ENCODE measurements at places on chromosomes 1 and 21.
A peak's percentile ranks its signal among the peaks of the same experiment; 100 is the strongest.

DNA sequence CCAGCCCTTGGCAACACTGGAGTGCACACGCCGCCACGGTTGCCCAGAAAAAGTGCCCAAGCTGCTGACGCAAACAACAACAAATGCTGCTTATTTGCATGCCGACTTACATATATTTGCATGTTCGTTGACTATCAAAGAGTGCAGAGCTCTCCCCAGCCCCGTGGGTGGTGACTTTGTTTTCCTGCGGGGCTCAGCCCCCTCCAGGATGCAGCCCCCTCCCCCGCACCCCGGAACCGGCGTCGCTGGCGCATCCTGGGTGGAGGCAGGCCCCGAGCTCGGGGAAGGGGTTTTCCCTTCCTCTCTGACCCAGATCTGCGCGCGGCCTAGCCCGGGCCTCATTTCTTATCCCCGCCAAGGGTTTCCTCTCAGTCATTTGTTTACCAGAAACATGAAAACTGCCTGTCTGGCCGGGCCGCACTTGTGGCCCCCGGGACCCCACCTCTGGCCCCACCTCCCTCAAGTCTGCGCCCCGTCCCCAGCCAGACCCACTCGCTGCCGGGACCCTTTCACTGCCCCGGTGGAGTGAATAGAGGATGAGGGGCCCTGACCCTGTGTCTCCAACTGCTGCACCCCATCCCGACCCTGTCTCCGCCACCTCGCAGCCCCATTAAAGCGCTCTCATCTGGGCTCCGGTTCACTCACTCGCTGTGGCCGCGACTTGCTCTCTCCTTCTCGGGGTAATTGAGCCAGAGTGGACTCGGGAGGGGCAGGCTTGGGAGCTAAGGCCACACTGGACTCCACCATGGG is 5.5 kb downstream of the TNFRSF25 start:
- DNase-seq = peak; percentile 62

- DNase-seq = no peak
These were observed 6.1 kb downstream of the TAS1R3 start for GRCh38 chr1:1336931-1337792.

DNA sequence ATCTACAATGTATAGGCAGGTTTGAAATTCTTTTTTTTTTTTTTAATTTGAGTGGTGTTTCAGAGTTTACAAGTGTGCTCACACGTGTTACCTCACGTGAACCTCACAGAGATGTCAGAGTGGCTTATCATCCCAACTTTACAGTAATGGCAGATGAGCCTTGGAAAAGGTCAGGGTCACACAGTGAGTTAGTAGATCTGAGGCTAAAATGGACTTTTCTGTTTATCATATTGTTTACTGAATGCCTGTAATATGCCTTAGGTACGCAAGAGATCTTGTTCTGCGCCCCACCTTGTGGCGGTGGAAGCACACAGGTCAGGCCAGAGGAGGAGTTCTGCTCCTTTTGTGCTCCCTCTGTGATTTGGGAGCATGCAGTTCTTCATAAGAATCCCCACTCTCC is 80.0 kb downstream of the DYRK1A start:
- DNase-seq = no peak

DNA sequence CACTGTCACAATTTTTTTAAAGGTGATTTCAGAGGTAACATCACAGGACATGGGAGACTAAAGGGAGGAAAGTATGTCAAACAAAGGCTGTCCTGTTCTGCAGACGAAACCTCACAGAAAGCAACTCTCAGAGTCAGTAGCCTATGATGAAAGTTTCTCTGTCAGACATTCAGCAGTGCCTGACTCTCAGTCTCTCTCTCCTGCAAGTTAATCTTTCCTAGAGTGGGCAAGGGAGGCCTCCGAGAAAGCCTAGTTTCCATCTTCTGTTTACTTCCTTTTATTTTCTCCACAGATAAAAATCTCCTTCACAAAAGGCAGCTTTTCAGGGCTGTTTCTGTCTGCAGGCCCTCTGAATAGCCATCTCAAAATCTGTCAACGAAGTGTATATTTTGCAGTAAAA is 24.9 kb upstream of the FMO2 start:
- DNase-seq = no peak

DNA sequence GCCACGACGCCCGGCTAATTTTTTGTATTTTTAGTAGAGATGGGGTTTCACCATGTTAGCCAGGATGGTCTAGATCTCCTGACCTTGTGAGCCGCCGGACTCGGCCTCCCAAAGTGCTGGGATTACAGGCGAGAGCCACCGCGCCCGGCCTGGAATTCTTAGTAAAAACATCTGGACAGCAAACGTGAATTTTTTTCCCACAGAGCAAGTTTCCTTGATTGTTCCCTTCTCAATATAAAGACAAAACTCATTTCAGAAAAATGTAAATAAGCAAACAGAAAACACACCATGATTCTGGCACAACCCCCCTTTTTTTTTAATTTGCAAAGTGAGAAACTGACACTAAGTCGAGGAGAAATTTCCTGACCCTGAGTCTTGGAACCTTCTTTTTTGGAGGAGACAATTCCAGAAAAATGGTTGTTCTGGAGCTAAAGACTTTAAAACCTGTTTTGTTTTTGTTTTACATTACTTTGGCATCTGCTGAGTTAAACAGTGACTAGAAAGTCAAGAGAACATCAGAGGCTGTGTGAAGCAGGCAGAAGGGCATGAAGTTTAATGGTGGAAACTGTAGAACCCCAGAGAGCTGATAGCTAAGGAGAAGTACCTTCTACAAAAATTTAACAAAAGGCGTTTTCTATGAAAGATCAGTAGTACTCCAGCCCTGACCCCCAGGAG is 10.3 kb upstream of the HMGCS2 start:
- DNase-seq = no peak

DNA sequence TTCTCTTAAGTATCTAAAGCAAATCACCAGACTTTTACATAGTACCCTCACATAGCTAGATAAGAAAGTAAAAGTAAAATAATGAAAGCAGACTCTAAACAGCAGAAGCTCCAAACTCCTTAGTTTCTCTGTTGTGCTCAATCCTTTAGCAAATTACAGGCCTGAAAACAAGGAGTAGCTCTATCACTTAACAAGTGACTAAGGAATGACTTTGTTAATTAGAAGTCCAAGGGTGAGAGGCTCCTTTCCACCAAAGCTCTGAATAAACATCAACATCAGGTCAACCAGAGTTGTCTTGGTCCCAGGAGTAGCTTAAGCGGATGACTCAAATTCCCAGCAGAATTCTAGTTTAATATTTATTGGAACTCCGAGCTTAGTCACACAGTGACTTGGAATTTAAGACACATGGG is 5.9 kb downstream of the NRIP1 start:
- DNase-seq = no peak

- DNase-seq = no peak
These were observed 101.1 kb upstream of the SOD1 start for GRCh38 chr21:31558189-31558961.
